CD8-positive, alpha-beta memory T cell (primary cell): ENCODE measurements at places on chromosomes 7 and 10. TPM values are rescaled to one million over a fixed set of nuclear protein-coding genes. Genes with fewer than 3 reads are reported as not detected.

NPY gene
- not detected for total RNA-seq

GRCh38 chr10:116766241-116766827 lies 24.0 kb upstream of the HSPA12A start:
- no peak for DNase-seq
- no peak overlapping the region for H3K27ac ChIP-seq
- H3K27me3 ChIP-seq: peaks cover 6% of the 10 kb centered on the region
- no peaks in the 10 kb centered on the region for H3K36me3 ChIP-seq
- no peaks in the 10 kb centered on the region for H3K4me1 ChIP-seq

DNA sequence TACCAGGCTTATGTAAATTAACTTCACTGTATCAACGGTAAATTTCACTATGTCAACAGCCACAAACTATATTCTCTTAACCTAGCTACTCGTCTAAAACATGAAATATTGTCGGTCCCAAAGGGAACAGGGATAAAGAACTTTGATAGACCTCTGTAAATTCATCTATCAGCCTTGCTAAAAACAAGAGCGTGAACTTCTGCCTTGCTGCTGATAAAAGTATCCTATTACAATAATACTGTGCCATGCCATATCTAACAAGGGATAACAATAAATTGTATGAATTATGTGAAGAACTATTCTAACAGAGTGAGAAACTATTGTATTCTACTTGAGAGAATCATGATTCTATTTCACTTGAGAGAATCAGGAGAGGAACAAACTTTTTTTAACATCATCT lies 117.2 kb downstream of the CNOT4 start:
- DNase-seq: no peak
- H3K36me3 ChIP-seq: peaks cover 8% of the 10 kb centered on the region
- no peaks in the 10 kb centered on the region for H3K4me1 ChIP-seq
- no peaks in the 10 kb centered on the region for H3K27me3 ChIP-seq

- no peaks in the 10 kb centered on the region for H3K27me3 ChIP-seq
- no peak overlapping the region for H3K4me3 ChIP-seq
- H3K36me3 ChIP-seq: no peaks in the 10 kb centered on the region
Measured at GRCh38 chr7:32204361-32205018, 134.3 kb upstream of the PDE1C start.

GRCh38 chr7:158263964-158264748 lies 323.5 kb downstream of the PTPRN2 start:
- DNase-seq: peak; percentile 17
- H3K36me3 ChIP-seq: no peaks in the 10 kb centered on the region
- H3K27ac ChIP-seq: no peak overlapping the region
- H3K4me3 ChIP-seq: no peak overlapping the region

A1CF gene
- not detected for total RNA-seq

GIMAP5 gene
- 63.9 TPM for total RNA-seq

- DNase-seq: no peak
- no peaks in the 10 kb centered on the region for H3K27me3 ChIP-seq
- H3K27ac ChIP-seq: no peak overlapping the region
- H3K36me3 ChIP-seq: no peaks in the 10 kb centered on the region
- no peaks in the 10 kb centered on the region for H3K4me1 ChIP-seq
- H3K4me3 ChIP-seq: no peak overlapping the region
Measured at GRCh38 chr7:151601521-151602305, 82.0 kb upstream of the RHEB start.
